ENCODE measurements at places on chromosomes 6 and 20.

GRCh38 chr20:35191419-35192117, 19.7 kb downstream of the PROCR start:
- DNase-seq, result no peak

- DNase-seq, result no peak
These were observed 67.3 kb upstream of the JAG1 start for GRCh38 chr20:10741060-10741459.

DNA sequence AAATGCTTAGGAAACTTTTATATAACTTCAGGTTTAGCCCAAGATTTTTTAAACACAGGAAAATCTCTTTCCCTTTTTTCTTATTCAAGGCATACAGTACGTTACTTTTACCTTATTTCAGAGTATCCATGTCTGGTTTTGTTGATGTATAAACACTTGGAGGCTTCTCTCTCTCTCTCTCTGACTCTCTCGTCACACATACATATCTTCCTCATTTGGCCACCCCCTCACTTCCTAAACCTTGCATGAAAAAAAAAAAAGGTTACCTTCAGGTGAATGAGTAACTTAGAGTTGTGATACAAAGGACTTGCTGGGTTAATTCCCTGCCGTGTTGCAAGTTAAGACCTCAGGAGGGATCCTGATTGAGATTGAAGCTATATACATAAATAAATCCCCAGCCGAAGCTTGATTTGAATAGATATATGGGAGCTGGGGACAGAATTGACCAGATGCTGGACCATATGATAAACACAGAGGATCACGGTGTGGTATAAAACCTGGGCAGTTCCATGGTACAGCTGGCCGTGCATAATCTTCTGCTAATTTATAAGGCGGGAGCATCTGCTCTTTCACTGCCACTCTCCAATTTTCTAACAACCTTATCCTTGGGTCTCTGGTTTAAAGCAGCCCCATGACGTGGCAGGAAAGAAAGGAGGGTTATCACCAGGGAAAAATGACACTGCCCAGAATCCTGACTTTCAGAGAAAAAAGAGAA, 55.1 kb upstream of the IL20RA start:
- DNase-seq, result peak; percentile 25

- no peak for DNase-seq
These were observed 80.2 kb downstream of the MLIP start for GRCh38 chr6:54191461-54191860.

GRCh38 chr6:146594495-146594894, 4.3 kb upstream of the ADGB start:
- no peak for DNase-seq

- no peak for DNase-seq
These were observed 21.4 kb downstream of the ZFAND3 start for GRCh38 chr6:37840940-37841300.

- DNase-seq, result no peak
These were observed 65.0 kb upstream of the CD93 start for GRCh38 chr20:23151008-23151703.

DNA sequence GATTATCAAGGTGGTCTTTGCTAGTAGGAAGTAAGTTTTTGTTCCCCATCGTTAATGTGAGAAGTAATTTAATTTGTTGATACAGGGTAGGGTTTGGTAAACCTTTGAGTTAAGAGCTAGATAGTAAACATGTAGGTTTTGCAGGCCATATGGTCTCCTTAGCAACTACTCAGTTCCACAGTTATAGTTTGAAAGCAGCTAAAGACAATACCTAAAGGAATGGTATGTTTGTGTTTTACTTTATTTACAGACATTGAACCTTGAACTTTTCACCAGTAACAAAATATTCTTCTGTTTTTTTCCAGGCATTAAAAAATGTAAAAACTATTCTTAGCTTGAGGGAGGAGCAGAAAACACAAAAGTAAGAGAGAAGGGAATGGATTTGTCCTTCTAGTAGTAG, 1.7 kb downstream of the CAP2 start:
- no peak for DNase-seq
